ENCODE measurements at places on chromosomes 2 and 18.

- DNase-seq = no peak
Measured at GRCh38 chr2:73284296-73285158, at the start of gene FBXO41. Gene FBXO41, minus strand, starts transcription at chr2:73284478. Its CDS starts 14,848 bp downstream, at chr2:73269630.

- no peak for DNase-seq
Measured at GRCh38 chr2:151111599-151112278, 149.9 kb downstream of the RBM43 start.

GRCh38 chr18:75489493-75490190 is 62.1 kb upstream of the SMIM21 start:
- no peak for DNase-seq

DNA sequence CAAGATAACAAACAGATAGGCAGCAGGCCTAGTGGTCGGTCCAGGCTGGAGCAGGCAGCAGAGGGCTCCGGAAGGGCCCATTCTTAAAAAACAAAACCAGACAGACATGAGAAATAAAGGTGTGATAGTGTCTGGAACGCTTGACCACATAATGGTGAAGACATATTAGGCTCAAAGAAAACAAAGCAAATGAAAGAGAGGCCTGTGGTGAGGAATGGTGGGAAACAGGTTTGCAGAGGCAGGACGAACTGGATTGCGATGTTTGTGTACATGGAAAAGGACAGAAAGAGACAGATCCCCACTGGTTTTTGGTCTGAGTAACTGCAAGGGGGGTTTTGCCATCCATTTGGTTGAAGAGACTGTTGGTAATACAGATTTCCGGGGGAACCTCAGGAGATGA is 19.9 kb downstream of the QPCT start:
- DNase-seq = no peak

Data from NCI-H2107 (cell line).